SHP77 (cell line): ENCODE measurements at places on chromosomes 6 and 20.

DNA sequence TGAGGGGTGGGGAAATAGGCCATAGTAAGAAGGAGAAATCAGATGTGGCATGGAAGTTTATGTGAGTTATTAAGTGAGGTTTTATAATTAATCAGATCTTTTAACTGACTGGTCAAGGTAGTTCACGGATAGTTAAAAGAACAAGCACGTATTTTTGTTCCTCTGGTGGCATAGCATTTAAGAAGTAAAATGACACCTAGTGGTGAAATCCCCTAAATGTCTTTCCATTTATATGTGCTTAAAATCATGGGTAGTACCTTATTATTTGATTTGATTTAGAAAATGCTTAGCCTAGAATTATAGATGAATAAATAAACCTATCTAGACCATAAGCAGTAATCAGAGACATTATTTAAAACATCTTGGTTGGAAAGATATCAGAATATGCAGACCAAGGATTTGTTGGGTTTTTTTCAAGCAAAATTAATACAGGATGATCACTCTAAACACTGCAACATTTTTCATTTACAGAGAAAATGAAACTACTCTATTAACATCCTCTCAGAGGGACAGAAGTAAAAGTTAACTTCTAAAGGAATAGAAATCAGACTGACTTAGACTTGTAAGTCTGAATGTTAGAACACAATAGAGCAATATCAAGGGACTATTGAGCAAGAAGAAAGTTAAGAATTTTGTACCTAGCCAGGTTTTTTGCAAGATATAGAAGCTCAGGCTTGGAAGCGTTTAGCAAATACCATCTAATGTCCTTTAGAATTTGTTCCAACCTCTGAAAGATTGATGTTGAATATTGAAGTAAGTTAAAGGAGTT, 81.1 kb downstream of the STXBP5 start:
- DNase-seq = peak; percentile 2

DNA sequence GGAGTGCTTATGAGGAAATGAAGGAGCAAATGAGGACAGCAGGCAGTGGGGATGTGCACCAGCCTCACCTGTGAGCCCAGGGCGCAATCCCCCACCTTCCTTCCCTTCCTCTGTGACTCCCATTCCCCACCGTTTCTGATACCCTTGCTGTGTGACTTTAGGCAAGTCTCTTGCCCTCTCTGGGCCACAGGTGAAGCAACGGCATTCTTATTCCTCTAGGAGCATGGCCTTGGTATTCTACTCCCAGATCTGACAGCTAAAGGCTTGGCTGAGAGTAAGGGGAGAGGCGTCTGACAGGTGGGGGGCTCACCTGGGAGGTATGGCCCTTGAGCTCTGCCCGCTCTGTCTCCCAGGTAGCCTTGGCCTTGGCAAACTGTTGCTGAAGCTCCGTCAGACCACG, 30.9 kb upstream of the DSN1 start:
- DNase-seq = no peak

GRCh38 chr6:163935158-163935762, 520.7 kb downstream of the QKI start:
- DNase-seq = no peak

DNA sequence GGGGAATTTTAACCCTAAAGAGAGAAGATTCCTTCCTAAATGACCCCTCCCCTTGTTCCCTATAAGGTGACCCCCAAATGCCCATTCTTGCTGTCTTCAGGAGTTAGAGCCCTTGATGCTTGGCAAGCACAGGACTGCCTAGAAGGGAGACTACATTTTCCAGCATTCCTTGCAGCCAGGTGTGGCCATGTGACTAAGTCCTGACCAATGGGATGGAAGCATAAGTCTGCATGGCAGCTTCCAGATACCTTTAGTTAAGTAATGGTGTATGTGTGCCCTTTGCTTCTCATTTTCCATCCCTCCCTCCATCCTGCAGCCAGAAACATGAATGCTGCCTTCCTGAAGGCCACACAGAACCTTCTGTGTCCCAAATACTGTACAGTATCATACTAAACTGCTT, 5.5 kb downstream of the BFSP1 start:
- peak; percentile 57 for DNase-seq
